Trophoblast cell (in vitro differentiated cells and primary cell): ENCODE measurements at places on chromosomes 5 and 9.

GRCh38 chr5:133469252-133469651, 143.1 kb downstream of the FSTL4 start:
- DNase-seq: no peak
- H3K4me3 ChIP-seq: no peak overlapping the region
- peaks cover 3% of the 10 kb centered on the region for H3K4me1 ChIP-seq
- no peaks in the 10 kb centered on the region for H3K36me3 ChIP-seq

DNA sequence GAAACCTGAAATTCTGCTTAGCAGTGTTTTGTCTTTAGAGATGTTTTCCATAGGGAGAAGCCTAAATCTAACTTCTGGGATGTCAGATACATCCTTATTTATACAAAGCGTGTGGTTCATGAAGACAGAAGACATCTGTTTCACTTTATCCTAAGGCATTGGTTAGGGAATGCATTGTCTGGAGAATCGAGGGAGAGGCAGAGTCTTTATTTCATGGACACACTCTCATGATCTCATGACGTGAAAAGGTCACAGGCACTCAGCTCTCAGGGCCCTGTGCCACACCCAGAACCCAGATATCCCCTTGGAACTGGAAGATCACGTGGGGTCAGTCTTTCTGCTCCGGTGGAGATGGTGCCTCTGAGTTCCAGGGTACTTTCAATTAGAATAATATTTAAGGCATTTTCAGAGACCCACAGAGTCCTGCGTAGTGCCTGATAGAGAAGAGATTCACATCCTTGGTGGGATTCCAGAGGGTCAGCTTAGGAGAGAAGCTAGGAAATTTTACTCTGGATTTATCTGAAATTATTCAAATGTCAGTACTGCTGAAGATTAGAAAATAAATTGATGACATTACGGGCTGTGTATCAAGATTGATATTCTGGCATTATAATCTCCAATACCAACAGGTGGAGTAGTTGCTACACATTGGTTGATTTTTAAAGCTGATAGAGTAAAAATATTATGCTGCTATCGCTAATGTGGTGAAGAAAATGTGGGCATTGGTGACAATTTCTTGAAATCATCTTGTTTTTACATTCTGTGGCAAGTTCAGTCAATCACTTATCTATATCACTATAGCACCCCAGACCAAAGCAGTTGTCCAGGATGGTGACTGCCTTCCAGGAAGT, 378.3 kb downstream of the MTRR start:
- no peak overlapping the region for H3K4me3 ChIP-seq
- no peaks in the 10 kb centered on the region for H3K27me3 ChIP-seq
- H3K4me1 ChIP-seq: no peaks in the 10 kb centered on the region
- H3K36me3 ChIP-seq: no peaks in the 10 kb centered on the region
- DNase-seq: no peak
- H3K27ac ChIP-seq: no peak overlapping the region

- no peaks in the 10 kb centered on the region for H3K36me3 ChIP-seq
- H3K27me3 ChIP-seq: no peaks in the 10 kb centered on the region
- no peaks in the 10 kb centered on the region for H3K4me1 ChIP-seq
- H3K4me3 ChIP-seq: no peak overlapping the region
- DNase-seq: peak; percentile 71
Measured at GRCh38 chr5:91641730-91642350, 258.7 kb upstream of the ARRDC3 start.

DNA sequence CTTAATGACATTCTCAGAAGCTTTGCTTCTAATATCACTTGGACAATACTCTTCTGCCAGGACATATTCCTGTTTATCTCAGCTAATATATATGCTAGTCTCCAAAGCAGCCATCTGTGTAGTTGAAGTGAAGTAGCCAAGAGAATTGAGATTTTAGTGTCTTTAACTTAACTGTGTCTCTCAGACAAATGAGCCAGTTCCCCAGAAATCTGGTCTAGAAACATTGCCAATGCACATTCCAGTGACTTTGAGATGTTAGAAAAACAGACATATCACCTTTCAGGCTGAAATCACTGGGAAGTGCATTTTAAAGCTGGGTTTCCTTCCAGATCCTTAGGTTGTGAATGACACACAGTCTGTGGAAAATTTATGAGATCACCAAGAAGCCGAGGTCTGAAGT, 114.6 kb downstream of the MTX3 start:
- no peak overlapping the region for H3K4me3 ChIP-seq
- peaks cover 3% of the 10 kb centered on the region for H3K4me1 ChIP-seq

- no peak overlapping the region for H3K27ac ChIP-seq
- H3K36me3 ChIP-seq: no peaks in the 10 kb centered on the region
- no peak overlapping the region for H3K4me3 ChIP-seq
- H3K27me3 ChIP-seq: no peaks in the 10 kb centered on the region
- H3K4me1 ChIP-seq: no peaks in the 10 kb centered on the region
Measured at GRCh38 chr9:100058699-100059579, 39.9 kb downstream of the ERP44 start.

GRCh38 chr5:151381899-151382298, 34.5 kb upstream of the SLC36A2 start:
- DNase-seq: no peak
- H3K27ac ChIP-seq: no peak overlapping the region
- no peaks in the 10 kb centered on the region for H3K36me3 ChIP-seq
- H3K27me3 ChIP-seq: no peaks in the 10 kb centered on the region

DNA sequence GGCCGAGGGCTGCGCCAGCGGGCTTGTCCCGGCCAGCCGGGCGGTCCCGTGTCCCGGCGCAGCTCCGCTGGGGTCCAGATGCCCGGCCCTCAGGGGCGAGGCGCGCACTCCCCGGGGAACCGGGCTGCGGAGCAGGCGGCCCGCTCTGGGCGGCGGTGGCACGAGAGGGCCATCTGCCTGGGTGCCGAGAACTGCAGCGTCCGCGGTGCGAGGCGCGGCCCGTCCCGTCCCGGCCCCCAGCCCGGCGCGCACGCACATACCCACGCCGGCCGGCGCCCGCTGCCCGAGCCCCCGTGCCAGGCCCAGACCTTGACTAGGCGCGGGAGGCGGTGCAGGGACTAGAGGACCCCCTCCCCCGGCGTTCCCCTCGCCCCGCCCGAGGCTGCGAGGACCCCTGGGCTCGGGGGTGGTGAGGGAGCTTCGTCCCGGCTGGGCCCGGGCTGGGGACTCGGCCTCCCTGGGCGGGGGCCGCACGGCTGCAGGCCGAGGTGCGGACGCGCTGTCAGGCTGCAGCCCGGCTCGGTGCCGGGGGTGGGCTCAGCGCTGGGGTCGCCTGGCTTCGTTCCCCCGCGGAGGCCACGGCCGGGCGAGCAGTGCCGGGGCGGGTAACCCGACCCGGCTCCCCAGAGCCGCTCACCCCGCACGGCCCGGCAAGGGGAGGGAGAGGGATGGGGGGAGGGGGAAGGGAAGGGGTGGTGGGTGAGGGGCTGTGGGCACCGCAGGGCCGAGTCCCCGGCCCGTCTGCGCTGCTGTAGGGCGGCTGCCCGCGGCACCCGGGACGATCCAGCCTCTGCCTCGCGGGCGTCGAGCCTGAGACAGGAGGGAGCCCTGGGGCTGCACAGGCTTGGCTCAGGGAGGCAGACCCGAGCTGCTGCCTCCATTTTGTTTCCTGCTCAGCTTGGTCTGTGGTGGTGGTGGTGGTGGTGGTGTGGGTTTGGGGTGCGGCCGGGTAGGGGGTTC, 1.2 kb upstream of the NSD1 start:
- peak overlapping the region; percentile 89 for H3K27ac ChIP-seq
- H3K4me1 ChIP-seq: peaks cover 18% of the 10 kb centered on the region
- H3K36me3 ChIP-seq: peaks cover 2% of the 10 kb centered on the region
- peak overlapping the region; percentile 78 for H3K4me3 ChIP-seq
- no peak for DNase-seq

DNA sequence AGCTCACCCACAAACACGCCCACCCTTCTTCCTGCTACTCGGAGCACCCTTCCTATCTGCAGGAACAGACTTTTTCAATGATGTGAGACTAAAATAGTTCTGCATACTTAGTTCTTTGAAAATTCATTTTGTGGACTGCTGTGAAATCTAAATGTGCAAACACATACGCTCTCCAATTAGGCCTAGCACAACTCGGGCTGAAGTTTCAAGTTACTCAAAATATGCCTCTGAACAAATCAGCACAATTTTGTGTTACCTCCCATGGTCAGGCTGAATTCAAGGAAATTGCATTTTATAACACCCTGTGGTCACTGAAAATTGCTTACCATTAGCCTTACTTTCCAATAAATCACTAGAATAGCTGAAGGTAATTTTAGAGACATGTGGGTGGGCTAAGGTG, 323.8 kb upstream of the ADCY2 start:
- no peaks in the 10 kb centered on the region for H3K36me3 ChIP-seq
- no peaks in the 10 kb centered on the region for H3K27me3 ChIP-seq
- DNase-seq: no peak
- H3K4me3 ChIP-seq: no peak overlapping the region
- no peak overlapping the region for H3K27ac ChIP-seq

- no peak overlapping the region for H3K27ac ChIP-seq
- H3K4me1 ChIP-seq: peaks cover 9% of the 10 kb centered on the region
- no peak overlapping the region for H3K4me3 ChIP-seq
- DNase-seq: no peak
Measured at GRCh38 chr9:77013206-77013931, 6.1 kb upstream of the FOXB2 start.

DNA sequence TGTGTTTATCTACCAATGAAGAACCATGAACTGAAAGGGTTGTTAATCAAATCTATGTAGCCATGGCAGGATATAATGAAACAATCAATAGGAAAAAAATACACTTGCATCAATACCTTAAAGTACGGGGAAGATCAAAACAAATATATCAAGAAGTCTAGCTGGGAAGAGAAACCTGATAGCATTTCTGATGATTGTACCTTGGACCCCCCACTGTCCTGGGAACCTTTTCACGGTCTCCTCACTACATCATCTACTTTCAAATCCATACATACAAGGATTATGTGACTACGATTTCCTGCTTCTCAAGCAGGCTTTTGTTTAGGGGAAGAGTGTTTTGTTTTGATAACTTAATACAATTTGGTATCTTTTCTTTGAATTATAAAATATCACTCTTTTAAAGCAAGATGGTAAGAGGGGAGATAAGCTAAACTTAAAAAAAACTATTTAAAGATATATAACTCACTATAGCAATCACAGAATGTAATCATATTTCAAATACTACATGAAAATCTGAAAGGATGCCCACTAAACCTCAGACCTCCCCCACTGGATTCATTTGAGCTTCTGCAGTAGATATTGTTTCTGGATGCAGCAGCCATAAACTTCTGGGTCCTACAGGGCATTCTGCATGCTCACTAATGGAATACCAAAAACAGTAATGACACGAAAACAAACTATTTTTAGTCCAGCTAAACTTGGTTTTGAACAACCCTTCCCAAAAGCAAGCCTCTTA, 8.0 kb downstream of the EBF1 start:
- H3K36me3 ChIP-seq: no peaks in the 10 kb centered on the region
- no peaks in the 10 kb centered on the region for H3K4me1 ChIP-seq
- H3K4me3 ChIP-seq: no peak overlapping the region
- H3K27me3 ChIP-seq: peaks cover 18% of the 10 kb centered on the region
- no peak for DNase-seq

DNA sequence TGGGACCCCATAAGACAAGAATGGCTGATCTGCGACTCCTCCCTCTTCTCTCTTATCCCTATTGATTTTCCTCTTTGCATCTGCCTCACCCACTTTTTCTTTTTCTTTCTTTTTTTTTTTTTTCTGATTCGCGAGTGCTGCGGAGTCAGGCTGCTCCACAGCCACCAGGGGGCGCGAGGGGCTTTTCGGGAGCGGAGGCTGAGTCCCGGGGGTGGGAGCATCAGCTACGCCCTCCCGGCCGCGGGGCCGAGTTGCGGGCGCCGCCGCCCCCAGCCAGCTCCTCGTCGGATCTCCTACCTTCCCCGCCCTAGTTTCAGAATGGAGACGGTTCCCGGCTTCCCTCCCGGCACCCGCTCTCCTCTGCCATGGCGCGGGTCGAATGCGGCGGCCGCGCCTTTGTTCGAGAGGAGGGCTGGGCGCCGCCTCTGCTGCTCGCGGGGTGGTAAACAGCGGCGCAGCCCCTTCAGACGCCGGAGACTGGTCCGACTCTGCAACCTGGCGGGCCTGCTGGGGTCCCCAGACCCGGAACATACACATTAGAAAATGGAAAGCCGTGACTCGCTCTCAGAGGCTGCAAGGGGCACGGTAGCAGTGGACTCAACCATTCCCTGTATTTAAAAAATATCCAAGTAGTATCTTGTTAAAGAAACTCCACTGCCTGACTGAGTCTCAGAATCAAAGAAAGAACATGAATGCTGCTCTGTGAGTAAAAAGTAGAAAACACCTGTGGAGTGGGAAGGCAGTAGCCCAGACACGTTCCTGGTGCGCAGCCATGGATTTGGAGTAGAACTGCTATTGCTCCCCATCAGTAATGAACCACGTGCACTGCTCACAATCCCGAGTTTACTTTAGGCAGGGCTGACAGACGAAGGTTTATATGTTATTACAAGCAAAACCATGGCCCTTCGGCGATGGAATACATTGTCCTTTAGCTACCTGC, 55.7 kb downstream of the DPYSL3 start:
- no peaks in the 10 kb centered on the region for H3K36me3 ChIP-seq
- H3K4me3 ChIP-seq: peak overlapping the region; percentile 86
- no peaks in the 10 kb centered on the region for H3K27me3 ChIP-seq

DNA sequence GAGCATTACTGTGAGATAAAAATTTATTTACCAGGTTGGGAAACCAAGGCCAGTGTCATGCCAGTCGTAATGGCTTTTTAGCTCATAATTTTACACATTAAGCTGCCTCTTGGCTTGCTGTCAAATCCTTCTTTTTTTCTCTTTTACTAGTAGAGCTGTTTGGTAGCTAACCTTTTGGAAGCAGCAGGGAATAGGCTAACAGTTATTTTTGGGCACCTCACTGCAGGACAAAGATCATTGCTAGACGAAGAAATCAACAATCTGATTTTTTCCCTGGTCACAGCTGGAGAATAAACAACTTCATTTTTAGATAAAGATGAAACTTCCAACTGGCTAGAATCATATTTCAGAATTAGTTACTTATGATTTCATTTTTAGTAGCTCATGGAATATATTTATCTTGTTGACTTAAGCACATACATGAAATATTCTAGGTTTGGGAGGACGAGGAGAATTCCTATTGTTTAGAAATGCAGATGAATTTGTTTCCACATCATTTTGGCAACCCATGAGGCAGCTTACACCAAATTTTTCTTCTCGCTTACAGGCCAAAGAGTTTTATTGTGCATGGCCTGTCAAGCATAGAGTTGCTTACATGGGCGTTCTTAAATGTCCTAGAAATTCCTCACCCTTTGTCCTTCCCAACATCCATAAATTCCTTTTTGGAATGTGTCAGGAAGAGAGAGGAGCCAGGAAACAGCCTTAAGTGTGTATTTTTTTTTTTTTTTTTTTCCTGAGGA, 19.6 kb downstream of the TNC start:
- no peak overlapping the region for H3K4me3 ChIP-seq
- H3K36me3 ChIP-seq: no peaks in the 10 kb centered on the region
- no peaks in the 10 kb centered on the region for H3K27me3 ChIP-seq
- DNase-seq: no peak
- no peak overlapping the region for H3K27ac ChIP-seq

- H3K36me3 ChIP-seq: no peaks in the 10 kb centered on the region
- H3K4me1 ChIP-seq: peaks cover 8% of the 10 kb centered on the region
- no peak overlapping the region for H3K4me3 ChIP-seq
- H3K27ac ChIP-seq: no peak overlapping the region
- no peaks in the 10 kb centered on the region for H3K27me3 ChIP-seq
Measured at GRCh38 chr9:27491154-27491553, 32.9 kb upstream of the IFNK start.

- H3K4me3 ChIP-seq: no peak overlapping the region
- no peak overlapping the region for H3K27ac ChIP-seq
- no peaks in the 10 kb centered on the region for H3K4me1 ChIP-seq
- no peaks in the 10 kb centered on the region for H3K36me3 ChIP-seq
Measured at GRCh38 chr5:78661691-78662090, 13.1 kb upstream of the LHFPL2 start.

- H3K27me3 ChIP-seq: no peaks in the 10 kb centered on the region
- H3K36me3 ChIP-seq: no peaks in the 10 kb centered on the region
- H3K4me1 ChIP-seq: no peaks in the 10 kb centered on the region
- H3K4me3 ChIP-seq: no peak overlapping the region
Measured at GRCh38 chr9:26169708-26170107, 491.5 kb upstream of the TUSC1 start.
